Activated naive CD4-positive, alpha-beta T cell treated with anti-CD3 and anti-CD28 coated beads for 36 hours (primary cell): ENCODE measurements at places on chromosomes 12 and 14.
A peak's percentile ranks its signal among the peaks of the same experiment; 100 is the strongest.

DNA sequence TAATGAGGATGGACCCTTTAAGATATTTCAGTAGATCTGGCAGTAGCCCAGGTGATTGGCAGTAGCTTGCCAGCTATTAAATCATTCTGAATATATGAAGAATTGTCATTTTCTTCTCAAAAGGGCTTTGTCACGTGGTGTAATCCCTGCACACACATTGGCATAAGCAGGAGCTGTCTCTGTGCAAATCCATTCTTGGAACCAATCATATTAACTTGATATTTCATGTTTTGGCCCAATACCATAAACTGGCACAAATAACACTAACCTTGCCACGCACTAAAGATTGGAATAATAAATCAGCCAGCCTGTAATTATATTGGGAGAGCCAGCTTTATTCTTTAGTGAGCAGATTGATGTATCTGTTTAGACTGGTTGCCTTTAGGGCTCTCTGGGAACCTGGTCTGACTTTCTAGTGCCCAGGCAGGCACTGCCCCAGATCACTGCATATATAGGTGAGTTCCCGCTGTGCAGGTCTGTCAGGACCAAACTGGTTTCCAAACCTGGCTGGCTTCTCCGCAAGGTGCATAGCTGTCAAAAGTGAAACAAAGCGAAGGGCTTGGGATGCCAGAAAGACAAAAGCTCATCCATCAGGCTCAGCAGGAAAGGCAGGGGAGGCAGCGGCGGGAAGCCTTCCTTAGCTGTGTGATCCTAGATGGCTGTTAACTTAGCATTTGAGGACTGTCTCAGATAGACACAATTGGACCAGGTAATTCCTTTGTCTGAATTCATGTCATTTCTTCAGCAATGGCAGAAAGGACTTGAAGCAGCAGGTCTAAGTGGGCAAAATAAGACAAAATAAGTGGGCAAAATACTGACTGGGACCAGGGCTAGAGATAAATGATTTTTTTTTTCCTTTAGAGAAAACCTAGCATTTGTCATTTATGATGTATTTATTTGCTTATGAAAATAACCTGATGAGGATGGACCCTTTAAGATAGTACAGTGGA, 128.8 kb upstream of the DYRK2 start:
- DNase-seq, result no peak

GRCh38 chr14:69848903-69849391, 30.3 kb upstream of the SMOC1 start:
- no peak for DNase-seq

- DNase-seq, result no peak
Measured at GRCh38 chr12:20400003-20400402, 31.7 kb downstream of the PDE3A start.

GRCh38 chr14:84107835-84108343, 1422.1 kb upstream of the FLRT2 start:
- no peak for DNase-seq

- DNase-seq, result no peak
Measured at GRCh38 chr12:67241482-67241881, 27.7 kb upstream of the CAND1 start.

DNA sequence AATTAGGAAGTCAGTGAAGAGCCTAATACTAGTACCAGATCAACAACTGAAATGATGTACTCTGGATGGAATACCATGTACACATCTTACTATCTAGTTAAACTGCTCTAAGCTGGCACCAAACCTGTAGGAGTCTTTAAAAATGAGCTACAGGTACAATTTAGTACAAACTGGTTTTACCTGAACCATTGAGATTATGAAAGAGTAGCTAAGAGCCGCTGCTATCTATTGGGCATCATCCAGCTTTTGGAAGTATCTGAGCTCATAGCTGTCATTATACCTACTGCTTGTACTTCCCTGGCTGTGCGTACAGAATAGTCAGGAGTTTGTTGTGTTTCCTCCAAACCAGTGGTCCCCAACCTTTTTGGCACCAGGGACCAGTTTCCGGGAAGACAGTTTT, 12.4 kb downstream of the TBC1D30 start:
- no peak for DNase-seq

DNA sequence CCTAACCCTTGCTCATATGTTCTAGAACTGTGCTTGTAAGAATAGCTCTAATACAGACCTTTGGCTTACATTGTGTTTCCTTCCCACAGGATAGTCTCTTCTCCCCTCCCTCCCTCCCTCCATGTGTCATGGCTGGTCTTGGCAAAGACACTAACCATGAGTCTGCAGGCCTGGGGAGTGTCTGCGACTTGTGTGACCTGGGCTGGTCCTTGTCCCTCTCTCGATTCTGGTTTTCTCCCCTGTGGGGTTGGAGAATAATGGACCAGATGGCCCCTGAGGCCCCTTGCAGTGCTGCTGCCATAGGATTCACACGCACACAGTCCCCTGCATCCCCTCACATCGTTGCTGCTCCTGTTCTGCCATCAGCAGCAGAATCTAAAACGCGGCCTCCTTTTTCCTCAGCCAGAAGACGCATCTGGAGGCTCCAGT, 30.3 kb downstream of the DEGS2 start:
- DNase-seq, result no peak

- DNase-seq, result no peak
Measured at GRCh38 chr14:56004323-56004722, 113.9 kb upstream of the PELI2 start.

DNA sequence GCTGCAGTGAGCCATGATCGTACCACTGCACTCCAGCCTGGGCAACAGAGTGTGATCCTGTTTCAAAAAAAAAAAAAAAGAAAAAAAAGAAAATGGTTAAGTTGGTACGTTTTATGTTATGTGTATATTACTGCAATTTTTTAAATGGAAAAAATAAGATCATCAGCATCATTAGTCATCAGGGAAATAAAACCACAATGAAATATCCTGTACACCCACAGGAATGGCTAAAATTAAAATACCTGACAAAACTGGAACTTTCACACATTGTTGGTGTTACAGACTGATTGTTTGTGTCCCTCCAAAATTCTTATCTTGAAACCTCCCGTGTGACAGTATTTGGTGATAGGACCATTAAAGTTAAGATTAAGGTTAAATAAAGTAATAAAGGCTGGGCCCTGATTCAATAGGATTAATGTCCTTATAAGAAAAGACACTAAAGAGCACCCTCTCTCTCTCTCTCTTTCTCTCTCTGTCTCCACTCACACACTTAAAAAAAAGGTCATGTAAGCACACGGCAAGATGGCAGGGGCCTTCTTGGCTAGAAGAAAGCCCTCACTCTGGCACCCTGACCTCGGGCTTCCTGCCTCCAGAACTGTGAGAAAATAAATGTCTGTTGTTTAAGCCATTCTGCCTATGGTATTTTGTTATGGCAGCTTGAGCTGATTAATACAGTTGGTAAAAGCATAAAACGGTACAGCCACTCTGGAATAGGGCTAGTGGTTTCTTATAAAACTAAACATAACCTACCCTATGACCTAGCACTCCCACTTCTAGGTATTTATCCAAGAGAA, 48.3 kb upstream of the ZFP36L1 start:
- DNase-seq, result no peak

DNA sequence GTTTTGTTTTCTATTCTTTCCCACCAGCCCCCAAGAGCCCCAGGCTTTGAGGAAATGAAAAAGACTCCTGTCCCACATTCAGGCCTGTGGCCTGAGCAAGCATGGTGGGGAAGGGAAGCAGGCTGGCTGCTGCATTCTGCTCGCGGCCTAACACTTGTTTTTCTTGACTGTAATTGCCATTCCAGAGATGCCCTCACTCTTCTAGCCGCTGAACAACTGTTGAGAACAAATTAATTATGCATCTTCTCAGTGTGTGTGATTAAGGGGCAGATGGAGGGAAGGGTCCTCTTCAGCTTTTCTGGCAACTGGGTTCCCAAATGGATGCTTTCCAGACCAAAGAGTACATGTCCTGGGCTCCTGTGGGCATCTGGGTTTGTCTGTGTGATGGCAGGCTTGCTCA, 43.3 kb downstream of the ADCK1 start:
- DNase-seq, result no peak

GRCh38 chr14:97788364-97788763, 991.2 kb downstream of the VRK1 start:
- DNase-seq, result no peak

- DNase-seq, result no peak
Measured at GRCh38 chr12:53067993-53068770, 11.0 kb downstream of the SPRYD3 start.

DNA sequence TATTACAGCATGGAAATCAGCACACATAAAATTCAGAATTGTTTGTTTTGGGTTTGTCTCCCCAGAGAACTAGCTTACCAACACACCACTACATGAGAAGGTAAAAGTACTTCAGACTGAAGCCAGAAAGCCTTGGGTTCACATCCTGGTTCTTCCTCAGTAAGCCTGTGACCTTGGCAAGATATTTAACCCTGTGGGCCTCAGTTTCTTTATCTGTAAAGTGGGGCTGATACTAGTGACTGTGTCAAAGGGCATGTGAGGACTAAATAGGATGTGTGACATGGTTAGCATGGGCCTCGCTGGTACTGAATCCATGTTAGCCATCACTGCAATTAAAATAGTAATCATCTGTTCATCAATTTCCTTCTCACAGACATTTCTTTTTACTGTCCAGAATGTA, 366.1 kb downstream of the MED13L start:
- no peak for DNase-seq

- no peak for DNase-seq
Measured at GRCh38 chr12:104484079-104484478, 27.3 kb downstream of the CHST11 start.

DNA sequence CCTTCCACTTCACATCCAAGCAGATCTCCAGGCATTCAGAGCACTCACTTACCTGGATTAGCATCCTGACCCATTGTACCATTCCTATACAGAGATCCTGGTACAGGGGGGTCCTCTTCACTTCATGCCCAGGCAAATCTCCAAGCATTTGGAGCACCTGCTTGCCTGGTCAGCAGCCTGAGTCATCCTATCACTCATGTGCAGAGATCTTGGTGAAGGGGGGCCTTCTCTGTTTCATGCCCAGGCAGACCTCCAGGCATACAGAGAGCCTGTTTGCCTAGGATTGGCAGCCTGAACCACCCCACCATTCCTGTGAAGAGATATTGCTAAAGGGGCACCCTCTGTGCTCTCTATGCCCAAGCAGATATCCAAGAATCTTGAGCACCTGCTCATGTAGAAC, 111.1 kb upstream of the CCDC175 start:
- no peak for DNase-seq

DNA sequence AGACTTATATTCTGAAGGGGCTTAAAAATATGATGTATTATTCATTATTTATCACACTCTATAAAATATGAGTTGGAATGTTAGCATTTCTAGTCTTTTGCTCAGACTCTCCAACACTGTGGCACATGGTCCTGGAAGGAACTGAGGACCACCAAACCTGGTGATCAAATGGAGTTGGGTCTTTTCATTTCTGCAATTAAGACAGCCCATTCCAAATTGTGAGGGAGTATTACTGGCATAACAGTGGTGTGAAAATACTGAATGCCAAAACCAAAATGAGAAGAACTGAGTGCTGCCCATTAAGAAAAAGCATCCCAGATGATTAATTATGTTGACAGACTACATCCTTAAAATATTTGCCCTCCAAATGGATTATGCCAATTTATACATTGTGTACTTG, 90.8 kb downstream of the NPAS3 start:
- DNase-seq, result no peak

GRCh38 chr12:63323942-63324341, 172.9 kb upstream of the AVPR1A start:
- no peak for DNase-seq

DNA sequence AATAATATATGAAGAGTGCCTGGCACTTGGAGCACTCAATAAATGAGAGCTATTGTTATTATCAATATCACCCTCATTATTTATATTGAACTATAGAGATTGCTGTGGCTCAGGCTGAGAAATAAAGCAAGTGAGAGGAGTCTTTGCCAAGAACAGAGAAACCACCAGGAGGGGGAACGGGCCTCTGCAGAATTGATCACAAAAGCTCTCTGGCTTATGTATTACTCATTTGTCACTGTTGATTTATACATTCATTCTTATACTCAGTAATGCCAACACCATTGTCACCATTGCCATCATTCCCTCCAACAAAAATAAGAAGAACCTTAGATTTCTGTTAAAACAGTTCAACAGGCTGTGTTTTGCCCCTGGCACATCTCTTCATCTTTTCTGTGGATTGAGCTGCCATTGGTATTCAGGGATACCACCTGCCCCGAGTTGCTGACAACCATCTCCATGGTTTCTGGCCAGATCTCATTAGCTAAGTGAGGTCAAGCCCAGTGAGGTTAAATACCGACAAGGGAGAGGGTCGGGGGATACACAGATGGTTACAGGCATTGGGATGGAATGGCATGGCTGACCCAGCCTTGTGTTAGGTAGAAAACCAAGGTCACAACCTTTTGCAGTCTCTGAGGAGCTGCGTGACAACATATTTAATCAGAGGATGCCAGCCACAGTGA, 21.8 kb upstream of the PCNX1 start:
- DNase-seq, result peak; percentile 85

- DNase-seq, result no peak
Measured at GRCh38 chr12:57622293-57623245, 10.4 kb downstream of the B4GALNT1 start.

- peak; percentile 47 for DNase-seq
Measured at GRCh38 chr12:120687578-120688289, 785 bp downstream of the MLEC start.

GRCh38 chr14:68215629-68216028, 396.1 kb downstream of the RAD51B start:
- no peak for DNase-seq

GRCh38 chr14:43793579-43793978, 713.5 kb downstream of the FSCB start:
- DNase-seq, result no peak

GRCh38 chr14:79576424-79576823, 634.9 kb downstream of the DIO2 start:
- DNase-seq, result no peak

- no peak for DNase-seq
Measured at GRCh38 chr12:15536446-15536845, 214.1 kb downstream of the PTPRO start.

- DNase-seq, result no peak
Measured at GRCh38 chr14:68177728-68178127, 358.1 kb downstream of the RAD51B start.

GRCh38 chr14:50045039-50045711, 71.2 kb downstream of the VCPKMT start:
- DNase-seq, result peak; percentile 89

GRCh38 chr14:38623661-38624060, 367.8 kb upstream of the CLEC14A start:
- DNase-seq, result no peak

DNA sequence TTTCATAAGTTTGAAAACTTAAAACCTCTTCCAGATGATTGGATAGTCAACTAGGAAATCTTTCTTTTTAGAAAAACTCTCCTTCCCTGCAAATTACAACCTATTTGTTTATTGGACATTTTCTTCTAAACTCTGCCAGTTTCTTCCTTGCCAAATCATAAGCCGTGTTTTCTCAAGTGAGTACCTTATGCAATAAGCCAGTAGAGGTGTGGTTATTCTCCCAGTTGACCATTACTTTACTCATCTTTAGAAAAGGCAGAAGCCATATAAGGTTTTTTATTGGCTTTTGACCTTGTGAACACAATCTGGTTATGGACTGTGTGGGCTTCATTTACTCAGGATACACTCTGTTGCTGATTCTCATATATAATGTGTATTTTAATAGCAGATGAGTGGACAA, 14.6 kb downstream of the ACTR6 start:
- no peak for DNase-seq
